ENCODE measurements at places on chromosomes 16 and 17.

DNA sequence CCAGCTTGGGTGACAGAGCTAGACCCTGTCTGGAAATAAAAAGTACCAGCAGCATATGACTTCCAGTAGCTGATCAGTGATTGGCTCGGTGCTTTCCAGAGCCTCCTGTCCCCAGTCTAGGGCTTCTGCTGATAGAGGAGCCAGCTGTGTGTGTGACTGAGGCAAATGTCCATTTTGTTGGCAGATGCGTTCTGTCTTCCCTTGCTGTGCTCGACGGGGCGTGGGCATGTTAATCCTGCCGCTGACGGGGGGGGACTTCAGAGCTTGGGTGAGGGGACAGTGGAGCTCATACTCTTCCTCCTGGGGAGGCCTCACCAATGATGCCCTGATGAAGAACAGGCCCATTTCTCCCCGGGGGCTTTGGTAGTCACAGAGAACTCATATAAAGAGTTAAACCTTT is 14.6 kb downstream of the KCTD2 start:
- no peak for DNase-seq

DNA sequence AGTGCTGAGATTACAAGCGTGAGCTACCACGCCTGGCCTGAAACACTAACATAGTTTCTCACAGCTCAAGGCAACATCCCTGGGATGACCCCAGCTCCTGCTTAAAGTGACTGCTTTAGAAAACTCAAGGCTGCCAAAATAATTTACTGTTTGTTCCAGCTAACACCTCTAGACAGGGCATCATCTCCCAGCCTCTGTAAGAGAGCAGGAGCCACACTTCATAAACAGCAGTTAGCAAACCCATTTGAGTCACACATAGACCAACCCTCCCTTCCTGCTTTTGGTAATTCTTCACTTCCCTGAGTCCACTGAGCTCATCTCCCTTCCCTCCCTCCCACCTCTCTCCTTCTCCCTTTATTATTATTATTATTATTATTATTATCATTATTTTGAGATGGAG is 201.3 kb downstream of the XYLT1 start:
- no peak for DNase-seq

DNA sequence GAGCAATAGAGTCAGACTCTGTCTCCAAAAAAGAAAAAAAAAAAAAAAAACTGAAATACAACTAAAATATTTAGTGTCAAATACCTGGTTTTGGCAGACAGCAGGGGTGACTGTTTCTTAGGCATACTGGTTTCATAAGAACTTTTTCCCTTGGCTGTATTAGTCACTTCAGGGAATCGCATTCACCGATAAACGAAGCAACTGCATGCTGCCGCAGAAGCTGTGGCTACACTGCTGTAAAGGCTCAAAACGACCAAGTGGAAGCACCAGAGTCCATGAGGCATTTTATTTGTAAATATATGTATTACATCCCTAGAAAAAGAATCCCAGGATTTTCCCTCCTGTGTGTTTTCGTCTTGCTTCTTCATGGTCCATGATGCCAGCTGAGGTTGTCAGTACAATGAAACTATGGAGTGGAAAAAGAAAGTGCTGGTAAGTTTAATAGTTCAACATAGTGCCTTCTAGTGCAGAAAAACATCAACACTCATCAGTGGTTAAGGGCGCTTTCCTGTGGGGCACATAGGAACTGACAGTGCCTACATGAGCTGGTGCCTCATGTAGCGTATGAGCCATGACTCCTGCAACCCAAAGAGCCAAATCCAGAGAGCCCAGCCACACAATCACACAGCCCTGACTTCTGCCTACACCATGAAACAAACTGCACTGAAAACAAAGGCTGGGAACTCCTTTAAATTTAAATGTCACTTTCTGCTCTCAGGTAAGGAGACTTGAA is 7.3 kb downstream of the RPS15A start:
- DNase-seq: no peak

GRCh38 chr17:41657176-41657754 is 31.4 kb upstream of the EIF1 start:
- no peak for DNase-seq

- DNase-seq: no peak
Measured at GRCh38 chr17:45752246-45752645, 31.9 kb upstream of the CRHR1 start.
